Hematopoietic multipotent progenitor cell treated with erythropoietin and hydrocortisone succinate and interleukin-3 and kit ligand, for 15 days (in vitro differentiated cells): ENCODE measurements at places on chromosomes 11 and 22.

DNA sequence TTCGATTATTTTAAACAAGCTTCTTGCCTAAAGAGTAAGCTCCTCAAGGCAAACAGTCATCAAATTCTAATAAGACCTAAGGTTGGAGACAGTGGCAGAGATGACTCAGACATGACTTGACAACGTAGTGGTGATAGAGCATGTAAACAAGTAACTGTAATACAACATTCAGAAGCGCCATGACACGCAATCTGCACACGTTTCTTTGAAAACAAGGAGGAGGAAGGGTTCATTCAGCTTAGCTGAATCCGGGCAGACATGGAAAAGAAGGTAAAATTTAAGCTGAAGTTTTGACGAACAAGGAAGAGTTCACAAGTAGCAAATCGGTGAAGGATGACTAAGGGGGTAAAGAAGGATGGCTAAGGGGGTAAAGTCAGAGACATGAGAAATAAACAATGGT is 152.4 kb upstream of the ZC3H12C start:
- no peak for DNase-seq

DNA sequence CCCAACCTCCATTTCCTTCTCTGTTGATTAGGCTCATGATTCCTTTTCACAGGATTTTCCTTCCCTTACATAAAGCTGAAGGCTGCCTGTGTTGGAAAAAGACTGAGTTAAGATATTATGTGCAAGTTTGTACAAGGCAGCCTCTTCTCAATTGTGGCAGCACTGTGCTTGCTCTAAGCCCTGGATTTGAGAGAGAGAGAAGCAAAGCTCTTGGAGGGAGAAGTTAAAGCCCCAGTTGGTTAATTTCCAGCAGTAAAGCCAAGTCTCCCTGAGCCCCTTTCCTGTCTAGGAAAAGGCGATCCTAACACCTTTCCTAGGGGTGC is 128.3 kb upstream of the SESN3 start:
- DNase-seq, result no peak

GRCh38 chr22:38849811-38850210 is 6.0 kb upstream of the NPTXR start:
- no peak for DNase-seq

DNA sequence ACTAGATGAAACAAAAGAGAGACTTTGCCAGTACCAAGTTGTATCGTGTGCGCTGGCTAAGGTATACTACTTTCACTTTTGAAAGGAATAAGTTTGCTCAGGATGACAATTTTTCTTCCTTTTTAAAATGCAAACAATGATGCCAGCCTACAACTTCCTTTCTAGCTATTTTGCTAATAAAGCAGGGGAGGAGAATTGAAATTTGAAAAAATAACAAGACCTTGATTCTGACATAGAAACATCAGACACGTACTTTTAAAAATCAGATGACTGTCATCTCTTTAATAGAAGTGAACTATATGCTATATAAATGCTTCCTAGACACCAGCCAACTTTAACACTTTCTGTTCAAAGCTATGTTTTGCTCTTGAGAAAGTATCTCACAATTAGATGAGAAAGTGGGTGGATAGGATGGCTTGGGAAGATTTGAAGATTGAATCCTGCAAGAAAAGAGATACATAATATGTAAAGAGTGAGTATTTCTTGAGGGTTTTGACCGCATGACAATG is 41.7 kb upstream of the BLID start:
- no peak for DNase-seq

DNA sequence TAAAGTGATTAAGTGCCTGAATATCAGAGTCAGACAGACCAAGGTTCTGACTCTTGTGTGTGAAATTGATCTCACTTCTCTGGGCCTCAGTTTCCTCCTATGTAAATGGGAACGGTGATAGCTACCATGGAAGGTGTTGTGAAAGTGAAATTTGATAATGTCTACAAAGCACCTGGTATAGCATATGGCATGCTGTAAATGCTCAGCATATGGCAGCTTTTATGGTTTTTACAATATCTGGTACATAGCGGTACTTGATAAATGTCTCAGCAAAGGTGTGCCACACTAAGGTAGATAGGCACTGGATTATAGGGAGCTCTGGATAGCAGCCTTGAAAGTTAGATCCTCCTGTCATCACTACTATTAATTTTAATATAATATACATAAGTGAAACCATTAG is 19.9 kb downstream of the POU2AF2 start:
- no peak for DNase-seq

- DNase-seq, result peak; percentile 88
These were observed 1.6 kb downstream of the C1QTNF6 start for GRCh38 chr22:37186228-37186996.

DNA sequence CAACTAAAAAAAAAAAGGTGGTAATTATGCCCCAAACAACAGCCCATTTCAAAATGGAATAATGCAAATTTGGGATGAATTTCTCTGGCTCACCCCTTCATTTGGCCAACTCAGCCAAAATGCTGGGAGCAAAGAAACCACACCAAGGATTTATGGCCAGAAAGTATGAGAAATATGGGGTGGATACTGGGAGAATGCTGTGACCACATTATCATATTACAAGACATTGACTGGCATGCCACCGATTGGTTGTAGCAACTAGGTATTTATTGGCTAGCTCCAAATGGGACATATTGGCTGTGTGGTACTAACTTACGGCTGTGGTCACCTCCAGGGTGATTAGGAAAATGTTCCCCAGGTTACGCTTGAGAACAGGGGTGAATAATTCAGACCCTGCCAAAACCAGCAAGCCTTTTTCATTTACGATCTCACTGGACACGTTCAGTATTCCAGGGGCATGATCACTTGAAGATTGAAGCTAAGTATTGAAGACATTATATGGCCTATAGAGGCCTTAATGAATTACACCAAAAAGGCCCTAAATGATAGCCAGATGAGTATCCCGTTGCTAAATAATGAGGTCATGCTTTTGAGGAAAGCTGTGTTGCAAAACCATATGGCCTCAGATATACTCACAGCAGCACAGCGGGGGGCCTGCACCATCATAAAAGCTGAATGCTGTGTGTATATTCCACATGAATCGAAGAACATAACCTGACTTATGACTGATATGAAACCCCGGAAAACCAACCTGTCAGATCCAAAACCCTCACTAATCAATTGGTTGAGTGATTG is 3.8 kb upstream of the FDX1 start:
- no peak for DNase-seq

- no peak for DNase-seq
These were observed 16.1 kb upstream of the MS4A7 start for GRCh38 chr11:60362241-60362640.

DNA sequence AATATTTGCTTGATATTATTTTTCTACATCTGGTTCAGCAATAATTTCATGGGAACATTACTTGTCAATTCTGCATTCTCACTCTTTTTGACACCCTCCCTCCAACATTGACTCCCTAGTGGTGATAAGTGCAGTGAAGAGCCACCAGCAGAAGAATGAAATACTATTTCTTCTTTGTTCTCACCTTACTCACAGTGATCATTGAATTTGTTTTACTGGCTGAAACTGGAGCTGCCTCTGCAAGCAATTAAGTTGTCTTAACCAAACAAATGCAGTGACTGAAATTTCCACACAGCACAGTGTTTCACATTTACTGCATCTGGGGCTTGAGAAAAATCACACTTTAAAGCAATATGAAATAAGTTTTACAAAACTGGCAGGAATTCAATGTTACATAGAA is 189.8 kb downstream of the JRKL start:
- DNase-seq, result no peak

GRCh38 chr22:26302726-26303125 is 126.3 kb upstream of the ASPHD2 start:
- no peak for DNase-seq

DNA sequence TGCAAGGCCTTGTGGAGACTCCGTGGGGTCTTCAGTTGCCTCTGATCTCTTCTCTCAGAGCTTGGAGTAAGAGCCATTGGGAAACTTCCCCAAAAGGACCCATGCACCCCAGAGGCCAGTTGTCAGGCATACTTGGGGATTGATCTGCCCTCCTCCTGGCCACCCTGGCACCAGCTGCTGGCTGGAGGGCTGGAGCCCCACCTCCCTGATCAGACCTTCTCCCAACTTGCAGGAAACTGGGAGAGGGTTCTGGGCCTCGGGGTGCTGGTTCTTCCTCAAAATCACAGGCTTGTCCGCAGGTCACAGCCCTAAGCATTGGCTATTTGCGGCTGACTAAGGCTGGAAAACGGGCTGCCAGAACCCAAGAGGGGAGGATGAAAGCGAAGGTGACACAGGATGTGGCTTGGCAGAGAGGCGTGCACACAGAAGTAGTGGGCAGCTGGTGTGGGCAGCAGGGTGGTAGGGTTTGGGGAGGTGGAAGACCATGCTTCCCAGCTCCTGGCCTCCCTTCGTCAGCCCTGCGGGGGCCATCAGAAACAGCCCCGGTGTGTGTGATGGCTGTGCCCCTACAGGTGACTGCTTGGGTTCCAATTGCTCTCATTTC is 1.3 kb upstream of the DGKZ start:
- DNase-seq, result no peak

GRCh38 chr22:23110922-23111527 is 30.8 kb downstream of the RSPH14 start:
- no peak for DNase-seq

DNA sequence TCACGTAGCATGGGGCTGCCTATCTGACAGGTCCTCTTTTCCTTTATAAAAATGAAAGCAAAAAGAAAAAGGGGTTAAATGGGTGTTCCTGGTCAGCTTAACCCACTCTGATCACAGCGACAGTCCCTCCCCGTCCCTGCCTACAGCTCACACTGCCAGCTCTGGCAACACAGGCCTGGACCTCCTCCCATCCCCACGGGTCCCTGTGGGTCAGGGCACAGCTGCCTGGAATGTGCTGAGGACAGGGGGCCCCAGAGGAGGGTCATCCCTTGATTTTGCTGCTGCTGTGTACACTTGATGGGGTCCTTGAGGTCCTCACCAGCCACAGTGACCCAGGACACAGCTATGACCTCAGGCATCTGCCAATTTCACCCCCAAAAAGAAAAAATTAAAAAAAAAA is 29.6 kb upstream of the CYP2D6 start:
- no peak for DNase-seq

GRCh38 chr22:21921184-21921721 is 31.4 kb downstream of the PPM1F start:
- DNase-seq, result no peak

DNA sequence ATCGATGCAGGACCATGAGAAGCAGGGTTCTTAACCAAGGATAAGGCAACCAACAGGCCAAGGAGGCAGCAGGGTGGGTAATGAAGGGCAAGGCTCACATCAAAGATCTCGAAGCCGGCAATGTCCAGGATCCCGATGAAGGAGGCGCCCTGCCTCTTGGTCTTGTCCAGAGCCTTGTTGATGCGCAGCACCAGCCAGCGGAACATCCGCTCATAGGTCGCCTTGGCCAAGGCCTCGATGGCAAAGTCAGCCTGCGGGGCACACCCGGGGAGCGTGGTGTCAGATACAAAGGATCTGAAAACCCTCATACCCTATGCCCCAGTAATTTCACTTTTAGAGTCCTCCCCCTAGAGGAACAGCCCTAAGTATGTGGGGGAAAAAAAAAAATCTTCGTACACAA is 63.5 kb downstream of the APOL1 start:
- DNase-seq, result no peak

DNA sequence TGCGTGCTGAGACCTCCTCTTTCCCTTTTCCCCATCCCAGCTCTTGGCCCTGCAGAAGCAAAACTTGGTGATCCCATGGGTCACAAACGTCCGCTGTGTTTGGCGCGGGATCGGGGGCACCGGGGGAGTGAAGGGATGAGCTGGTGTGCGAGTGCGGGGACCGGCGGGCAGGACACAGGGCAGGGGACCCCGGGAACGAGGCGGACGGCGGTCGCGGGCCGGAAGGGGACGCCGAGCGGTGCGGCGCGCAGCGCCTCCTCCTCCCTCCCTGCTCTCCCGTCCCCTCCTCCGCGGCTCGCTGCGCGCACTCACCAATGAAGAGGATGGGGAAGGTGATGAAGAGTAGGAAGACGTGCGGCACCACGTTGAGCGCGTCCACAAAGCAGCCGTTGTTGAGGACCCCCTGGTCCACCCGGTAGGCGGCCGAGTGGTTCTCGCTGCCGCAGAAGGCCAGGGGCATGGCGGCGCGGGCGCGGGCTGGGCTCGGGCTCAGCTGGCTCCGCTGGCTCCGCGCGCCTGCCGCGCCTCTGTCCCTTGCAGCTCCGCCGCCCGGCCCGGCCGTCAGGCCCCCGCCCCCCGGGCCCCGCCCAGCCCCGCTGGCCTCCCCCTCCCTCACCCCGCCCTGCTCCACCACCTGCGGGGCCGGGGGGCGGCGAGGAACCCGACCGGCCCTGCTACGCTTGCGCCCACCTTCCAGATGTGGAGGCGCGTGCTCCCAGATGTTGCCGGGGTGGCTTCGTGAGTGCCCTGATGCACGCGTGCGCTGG is at the start of gene ABCC8:
ABCC8 (minus strand) TSS at position 529 of the 767 bp plus-strand sequence; CDS start at position 460, 69 bp downstream.
- no peak for DNase-seq

DNA sequence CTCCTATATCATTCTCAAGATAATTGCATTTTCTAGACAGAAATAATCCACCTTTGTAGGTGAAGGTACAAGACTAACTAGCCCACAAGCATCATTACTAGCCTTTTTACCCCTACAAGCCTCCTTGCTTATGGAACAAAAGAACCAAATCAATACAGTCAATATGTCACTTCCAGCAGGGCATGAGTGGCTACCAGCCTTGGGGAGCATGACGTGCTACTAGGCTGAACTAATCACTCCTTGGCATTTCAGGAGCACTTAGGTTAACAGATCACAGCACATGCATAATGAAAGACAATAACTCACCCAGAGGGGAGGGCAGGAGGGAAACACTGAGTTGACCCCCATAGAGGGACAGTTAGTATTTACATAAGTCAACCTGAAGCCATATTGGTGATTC is 2.7 kb downstream of the DRD2 start:
- no peak for DNase-seq

- peak; percentile 56 for DNase-seq
These were observed 51.5 kb upstream of the GAL start for GRCh38 chr11:68632802-68633201.
